Effector CD8-positive, alpha-beta T cell (primary cell): ENCODE measurements at places on chromosomes 1 and 21.
A peak's percentile ranks its signal among the peaks of the same experiment; 100 is the strongest.

GRCh38 chr1:221509575-221510355 is 232.1 kb downstream of the DUSP10 start:
- no peak for DNase-seq

- no peak for DNase-seq
Measured at GRCh38 chr1:24973315-24973714, 43.2 kb upstream of the RUNX3 start.

- no peak for DNase-seq
Measured at GRCh38 chr1:94825936-94826335, 5.8 kb downstream of the SLC44A3 start.

DNA sequence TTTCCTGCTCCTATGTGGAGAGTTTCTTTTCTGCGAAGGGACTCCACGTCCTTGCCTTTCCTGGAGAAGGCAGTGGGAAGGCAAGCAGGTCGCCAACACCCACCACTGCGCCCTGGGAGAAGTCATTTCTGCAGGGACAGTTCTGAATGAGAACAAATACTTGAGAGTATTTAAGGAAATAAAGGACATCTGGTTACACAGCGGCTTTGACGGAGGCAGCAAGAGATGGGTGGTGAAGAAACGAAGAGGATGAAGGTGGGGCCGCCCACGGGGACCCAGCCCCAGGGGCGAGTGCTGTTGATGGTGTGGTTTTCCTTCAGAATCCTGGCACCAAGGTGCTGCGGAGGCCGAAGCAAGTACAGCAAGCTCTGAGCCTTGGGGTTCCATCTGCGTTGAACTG is 75.5 kb downstream of the PSMG1 start:
- DNase-seq, result no peak

DNA sequence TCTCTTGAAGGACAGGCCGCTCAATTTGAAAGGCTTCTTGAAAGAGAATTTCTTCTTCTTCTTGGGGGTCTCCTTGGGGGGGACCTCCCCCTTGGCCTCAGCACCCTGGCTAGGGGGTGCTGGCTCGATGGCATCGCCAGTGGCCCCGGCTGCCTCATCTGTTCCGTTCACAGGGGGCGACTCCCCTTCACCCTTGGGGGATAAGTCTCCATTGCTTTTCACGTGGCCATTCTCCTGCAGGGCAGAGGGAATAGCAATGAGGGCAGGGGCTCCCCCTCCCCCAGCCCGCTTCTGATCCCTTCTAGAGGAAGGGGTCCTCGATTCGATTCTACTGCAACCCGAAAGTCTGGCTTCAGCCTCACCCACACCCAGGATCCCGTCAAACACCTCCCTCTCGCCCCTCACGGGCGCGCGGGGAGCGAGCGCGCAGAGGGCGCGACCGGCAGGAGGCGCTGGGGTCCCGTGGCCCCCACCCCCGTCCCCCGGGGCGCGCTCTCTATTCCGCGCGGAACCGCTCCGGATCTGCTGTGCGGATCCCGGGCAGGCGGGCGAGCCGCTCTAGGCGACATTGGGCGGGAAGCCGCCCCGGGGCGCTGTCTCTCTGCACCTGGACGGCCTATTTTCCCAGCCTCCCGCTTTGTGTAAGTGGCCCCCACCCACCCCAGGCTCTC is 1.0 kb downstream of the MARCKSL1 start:
- peak; percentile 62 for DNase-seq

DNA sequence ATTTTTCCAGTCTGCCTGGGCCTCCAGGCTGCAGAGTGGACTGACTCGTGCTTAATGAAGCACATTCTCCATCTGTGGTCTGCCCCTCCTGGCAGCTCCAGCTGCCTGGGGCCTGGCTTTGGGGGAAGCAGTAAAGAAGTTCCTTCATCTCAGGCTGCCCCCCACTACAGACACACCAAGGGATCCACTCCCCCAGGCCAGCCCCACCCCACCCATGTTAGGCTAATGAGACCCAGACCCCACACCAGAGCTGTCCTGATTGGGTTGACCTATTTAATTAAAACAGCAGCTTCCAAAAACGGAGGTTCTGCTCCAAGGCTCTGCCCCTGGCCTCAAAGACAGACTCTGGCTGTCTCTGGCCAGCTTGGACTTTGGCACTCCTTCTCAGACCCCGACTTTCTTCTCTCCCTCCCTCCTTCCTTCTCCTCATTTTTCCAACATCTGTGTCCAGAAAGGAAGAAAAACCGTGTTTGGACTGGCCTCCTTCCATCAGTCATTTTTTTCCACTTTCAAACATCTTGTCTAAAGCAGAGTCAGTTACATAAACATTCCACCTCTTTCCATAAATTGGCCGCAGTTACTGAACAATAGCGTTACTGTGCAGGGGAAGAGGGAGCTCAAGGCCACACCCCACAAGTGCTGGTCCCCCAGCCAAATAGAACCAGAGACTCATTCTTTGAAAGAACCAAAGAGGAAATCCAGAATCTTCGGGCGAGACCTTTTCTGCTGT is 29.7 kb downstream of the SERTAD4 start:
- no peak for DNase-seq

DNA sequence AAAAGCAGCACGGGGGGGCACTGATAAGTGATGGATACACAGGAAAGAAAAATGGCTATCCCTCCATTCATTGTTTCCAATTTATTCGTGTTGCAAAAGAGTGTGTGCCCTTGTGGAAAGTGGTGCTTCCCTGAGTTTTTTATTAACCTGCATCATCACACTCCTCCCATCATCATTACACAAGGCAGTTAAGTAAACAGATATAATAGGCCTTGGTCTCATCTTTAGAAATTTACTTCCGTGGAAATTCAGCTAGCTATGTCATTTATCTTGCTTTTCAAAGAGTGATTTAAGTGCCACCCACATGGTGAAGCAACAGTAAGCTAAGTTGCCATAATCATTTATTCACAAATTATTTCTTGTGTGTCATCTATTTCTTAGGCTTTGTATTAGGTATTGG is 473.3 kb downstream of the NEGR1 start:
- DNase-seq, result no peak

- DNase-seq, result no peak
Measured at GRCh38 chr1:189149547-189150375, 1327.9 kb downstream of the BRINP3 start.

GRCh38 chr1:54885807-54886723 is 930 bp downstream of the DHCR24 start:
- DNase-seq, result no peak

DNA sequence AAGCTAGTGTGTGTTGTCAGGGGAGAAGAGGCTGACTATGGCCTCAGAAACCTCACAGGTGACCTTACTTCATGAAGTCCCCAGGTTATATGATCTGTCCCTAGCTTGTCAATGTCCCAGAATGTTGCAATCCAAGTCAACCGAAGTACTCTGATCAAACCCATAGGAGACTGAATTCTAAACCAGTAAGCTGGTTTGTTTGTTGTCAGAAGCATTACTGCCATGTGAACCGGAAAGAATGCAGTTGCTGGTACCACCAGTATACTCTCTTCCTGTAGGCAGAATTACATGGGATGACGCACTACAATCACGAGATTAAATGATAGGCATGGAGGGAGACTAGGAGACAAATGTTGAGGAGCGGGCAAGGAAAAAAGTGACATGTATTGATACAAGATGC is 26.1 kb upstream of the MAN1A2 start:
- no peak for DNase-seq

GRCh38 chr1:117629625-117630422 is 24.0 kb downstream of the TENT5C start:
- DNase-seq, result no peak

- no peak for DNase-seq
Measured at GRCh38 chr1:41882068-41882477, 36.6 kb downstream of the HIVEP3 start.

- DNase-seq, result no peak
Measured at GRCh38 chr1:83055391-83056170, 943.4 kb downstream of the TTLL7 start.

GRCh38 chr1:64829411-64830029 is 84.6 kb downstream of the RAVER2 start:
- DNase-seq, result no peak

DNA sequence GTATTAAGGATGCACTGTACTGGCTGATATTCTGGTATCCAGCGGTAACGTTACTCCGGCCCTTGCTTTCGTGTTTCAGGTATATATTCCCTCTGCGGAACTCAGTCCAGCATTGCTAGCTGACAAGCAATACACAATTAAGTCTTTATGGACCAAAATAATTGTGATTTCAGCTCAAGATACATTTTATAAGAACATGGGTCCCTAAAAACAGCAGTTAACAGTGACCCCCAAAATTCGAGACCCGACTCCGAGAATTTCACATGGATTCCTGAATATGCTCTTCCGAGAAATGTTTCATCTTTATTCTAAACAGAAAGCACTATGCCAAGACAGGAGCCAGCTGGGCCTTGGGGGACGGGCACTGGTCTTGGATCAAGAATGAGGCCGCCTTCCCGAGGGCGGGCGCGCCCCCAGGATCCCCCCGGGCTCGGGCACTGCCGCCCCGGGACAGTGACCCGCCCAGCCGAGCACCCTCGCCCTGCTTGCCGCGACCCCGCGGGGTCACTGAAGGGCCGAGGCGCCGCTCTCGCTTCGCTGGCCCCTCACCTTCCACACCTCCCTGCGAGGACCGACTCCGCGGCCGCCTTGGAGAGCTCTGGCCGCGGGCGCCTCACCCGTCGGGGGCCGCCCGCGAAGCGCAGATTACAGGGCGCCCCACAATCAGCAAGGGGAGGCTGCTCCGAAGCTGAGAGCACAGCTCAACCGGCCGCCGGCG is 610 bp downstream of the SCYL3 start:
- no peak for DNase-seq

DNA sequence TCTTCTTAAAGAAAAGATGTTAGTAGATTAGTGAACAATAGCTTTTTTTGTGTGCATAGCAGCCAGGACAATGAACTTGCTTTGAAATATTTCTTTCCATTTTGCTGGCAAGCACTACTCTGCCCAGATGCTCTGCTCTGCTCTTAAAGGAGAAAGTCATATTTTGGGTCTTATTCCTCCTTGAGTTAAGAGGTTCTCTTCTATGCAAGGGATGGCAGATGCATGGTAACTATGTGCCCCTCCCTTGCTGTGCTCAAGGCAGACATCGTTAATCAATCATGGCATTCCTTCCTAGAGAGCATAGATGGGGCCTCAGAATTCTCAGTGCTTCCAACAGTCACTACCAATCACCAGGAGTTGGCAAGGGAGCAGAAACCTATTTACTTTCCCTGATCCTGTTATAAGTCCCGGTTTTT is 27.6 kb downstream of the NIPAL3 start:
- DNase-seq, result no peak

DNA sequence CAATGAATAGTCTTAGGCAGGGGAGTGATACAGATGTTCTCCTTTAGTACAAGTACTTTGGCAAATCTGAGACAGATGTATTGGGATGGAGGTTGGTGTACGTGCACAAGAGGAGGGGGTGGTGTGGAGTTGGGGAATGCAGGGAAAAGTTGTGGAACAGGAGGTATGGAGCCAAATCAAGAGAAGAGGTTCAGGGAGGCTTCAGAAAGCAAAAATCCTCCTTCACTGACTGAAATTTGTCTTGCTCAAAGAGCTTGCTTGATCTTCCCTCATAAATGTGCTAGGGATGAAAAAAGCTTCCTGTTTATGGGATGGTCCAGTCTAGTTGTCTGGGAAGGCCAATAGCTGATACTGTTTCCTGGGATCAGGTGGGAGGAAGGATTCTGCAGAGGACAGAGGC is 5.8 kb downstream of the RNF19B start:
- DNase-seq, result no peak

GRCh38 chr1:2786329-2787162 is 14.9 kb downstream of the TTC34 start:
- peak; percentile 64 for DNase-seq

GRCh38 chr1:53430779-53431178 is 28.4 kb upstream of the DMRTB1 start:
- DNase-seq, result no peak

DNA sequence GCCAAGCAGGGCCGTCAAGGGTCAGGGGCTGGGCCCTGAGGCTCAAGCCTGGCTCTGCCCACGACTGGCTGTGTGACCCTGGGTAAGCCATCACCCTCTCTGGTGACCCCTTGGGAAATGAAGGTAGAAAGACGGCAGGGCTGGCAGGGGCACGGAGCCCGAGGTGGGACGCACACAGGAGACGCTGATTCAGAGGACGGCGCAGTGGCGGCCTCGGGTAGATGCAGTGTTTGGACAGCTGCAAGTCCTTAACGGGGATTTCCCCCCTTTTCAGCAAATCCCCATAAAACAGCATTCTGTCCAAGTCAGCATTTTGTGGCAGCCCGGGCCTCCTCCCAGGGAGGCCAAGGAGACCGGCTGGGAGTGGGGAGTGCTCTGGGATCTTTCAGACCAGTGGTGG is 16.7 kb downstream of the COL8A2 start:
- no peak for DNase-seq

- DNase-seq, result no peak
Measured at GRCh38 chr21:44487831-44488230, 32.5 kb downstream of the LRRC3 start.

GRCh38 chr1:94101613-94102525 is 19.1 kb downstream of the ABCA4 start:
- DNase-seq, result no peak

- DNase-seq, result no peak
Measured at GRCh38 chr1:101311146-101311920, 74.5 kb downstream of the S1PR1 start.

- DNase-seq, result peak; percentile 36
Measured at GRCh38 chr1:226649780-226650179, 89.3 kb downstream of the ITPKB start.

- DNase-seq, result no peak
Measured at GRCh38 chr1:119779869-119780356, 11.2 kb upstream of the HMGCS2 start.

DNA sequence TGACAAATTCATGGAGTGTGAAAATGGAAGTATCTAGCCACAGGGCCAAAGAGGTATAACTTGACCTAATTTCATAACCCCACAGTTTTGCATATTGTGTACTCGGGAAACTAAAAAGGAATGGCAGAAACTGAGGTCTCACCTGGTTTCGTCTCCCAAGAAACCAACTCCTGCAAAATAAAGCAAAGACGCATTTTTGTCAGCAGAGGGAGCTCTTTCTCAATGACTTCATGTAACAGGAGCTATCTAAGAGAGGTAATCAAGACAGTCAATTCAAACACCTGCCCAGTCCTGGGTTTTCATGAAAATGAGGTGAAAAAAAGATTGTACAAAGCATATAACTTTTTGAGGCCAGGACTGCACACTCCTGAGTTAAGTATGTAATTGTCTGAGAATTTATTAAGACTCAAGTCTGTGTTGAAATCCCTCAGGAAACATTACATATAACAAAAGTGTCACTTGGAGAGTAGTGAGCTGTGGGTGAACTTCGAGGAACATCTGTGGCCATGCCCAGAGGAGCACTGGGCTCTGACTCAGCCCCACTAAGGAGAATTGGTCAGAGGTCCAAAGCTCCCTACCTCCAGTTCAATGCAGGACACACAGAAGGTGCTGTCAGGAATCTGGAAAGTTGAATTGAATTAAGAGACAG is 17.6 kb downstream of the FCRL4 start:
- DNase-seq, result no peak

- DNase-seq, result no peak
Measured at GRCh38 chr1:246772686-246773085, 48.5 kb downstream of the SCCPDH start.
